ENCODE measurements at places on chromosomes 7 and 10.

DNA sequence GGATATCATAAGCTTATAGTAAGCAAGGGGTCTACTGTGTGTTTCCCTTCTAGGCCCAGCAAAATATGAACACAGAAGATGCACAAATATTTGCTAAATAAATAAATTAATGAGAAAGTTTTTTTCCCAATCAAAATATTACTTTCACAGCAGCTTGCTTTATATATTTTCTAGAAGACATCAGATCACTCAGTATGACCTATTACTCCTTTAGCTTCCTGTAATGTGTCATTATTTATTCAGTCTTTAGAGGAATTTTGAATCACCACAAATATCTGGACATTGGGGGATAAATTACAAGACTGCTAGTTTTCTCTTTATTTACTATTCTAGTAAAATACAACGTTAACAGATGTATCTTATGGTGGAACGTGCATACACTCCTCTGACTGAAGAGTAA, 765.8 kb upstream of the POM121L12 start:
- DNase-seq, result no peak

DNA sequence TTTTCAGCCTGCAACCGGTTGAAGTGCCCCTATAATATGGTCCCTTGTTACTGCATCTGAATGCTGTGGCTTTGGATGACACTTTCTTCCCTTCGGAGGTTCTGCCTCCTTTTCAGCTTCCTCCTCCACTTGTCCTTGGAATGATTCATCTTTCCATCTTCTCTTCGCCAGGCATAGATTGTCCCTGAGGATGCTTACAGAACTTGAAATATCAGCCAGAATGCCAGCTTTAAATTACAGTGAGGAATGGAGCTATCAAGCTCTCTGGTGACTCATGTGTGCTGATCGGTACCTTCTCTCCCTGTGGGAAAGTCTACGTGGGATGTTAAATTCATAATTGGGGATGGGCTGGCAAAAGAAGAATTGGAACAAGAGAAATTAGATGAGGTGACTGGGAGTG, 45.9 kb upstream of the PDK4 start:
- no peak for DNase-seq

DNA sequence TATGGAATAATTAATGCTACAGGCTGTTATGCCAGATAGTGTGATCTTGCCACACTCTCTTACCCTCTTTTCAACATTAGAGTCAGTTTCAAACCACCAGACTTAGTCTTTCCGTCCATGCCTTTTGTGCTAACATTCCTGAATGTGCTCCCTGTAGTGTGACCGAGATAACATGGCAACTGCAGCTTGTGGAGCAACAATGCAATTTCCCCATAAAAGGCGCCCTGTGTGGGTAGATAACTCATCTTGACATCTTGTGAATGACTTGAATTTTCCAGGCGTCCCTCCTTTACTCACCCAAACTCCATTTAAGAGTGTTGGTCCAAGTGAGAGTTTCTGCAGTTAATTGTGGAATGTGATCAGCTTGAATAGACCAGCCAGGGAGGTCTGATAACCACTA, 99.6 kb downstream of the DNAH11 start:
- DNase-seq, result peak; percentile 2

GRCh38 chr7:143046426-143046851, 5.7 kb upstream of the OR6V1 start:
- DNase-seq, result peak; percentile 1

DNA sequence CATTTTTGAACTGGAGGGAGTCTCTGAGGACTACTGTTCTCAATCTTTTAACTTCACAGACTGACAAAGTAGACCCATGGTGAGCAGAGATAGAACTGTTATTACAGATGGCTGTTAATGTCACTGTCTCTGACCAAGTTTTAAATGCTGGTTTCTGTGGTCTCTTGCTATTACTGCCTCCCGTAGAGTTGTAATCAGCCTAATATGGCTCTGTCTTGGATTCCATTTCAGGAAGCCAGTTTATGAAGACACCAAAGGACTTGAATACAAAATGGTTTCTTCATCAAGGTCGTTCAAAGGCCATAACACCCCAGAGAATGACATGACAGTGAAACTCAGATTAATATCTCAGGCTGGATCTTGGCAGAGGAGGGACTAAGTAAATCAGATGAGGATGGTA, 3.9 kb downstream of the SFRP4 start:
- no peak for DNase-seq

DNA sequence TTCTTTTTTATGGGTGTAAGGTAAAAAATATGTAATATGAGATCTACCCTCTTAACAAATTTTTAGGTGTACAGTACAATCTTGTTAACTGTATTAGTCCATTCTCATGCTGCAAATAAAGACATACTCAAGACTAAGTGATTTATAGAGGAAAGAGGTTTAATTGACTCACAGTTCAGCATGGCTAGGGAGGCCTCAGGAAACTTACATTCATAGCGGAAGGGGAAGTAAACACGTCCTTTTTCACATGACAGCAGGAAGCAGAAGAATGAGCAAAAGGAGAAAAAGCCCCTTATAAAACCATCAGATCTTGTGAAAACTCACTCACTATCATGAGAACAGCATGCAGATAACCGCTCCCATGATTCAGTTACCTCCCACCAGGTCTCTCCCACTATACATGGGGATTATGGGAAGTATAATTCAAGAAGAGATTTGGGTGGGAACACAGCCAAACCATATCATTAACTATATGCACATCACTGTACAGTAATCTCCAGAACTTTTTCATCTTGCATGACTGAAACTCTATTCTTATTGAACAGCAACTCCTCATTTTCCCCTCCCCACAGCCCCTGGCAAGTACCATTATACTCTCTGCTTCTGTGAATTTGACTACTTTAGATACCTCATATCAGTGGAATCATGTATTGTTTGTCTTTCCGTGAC, 127.4 kb downstream of the WNT2 start:
- no peak for DNase-seq

DNA sequence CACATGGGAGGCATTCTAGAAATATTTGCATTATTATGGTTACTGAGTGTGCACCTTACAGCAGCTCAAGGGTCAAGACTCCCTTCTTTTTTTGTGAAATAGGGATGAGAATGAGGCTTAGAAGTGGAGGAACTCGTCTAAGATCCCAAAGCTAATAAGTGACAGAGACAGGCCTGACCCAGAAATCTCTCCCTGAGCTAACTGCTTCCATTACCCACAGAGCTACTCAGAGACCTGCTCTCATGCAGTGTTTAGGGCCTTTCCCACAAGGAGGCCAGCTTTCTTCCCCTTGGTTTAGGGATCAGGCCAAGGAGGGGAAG, 301.7 kb downstream of the RPS24 start:
- no peak for DNase-seq

- DNase-seq, result no peak
These were observed 1.6 kb downstream of the FOXL3 start for GRCh38 chr7:291373-292092.

DNA sequence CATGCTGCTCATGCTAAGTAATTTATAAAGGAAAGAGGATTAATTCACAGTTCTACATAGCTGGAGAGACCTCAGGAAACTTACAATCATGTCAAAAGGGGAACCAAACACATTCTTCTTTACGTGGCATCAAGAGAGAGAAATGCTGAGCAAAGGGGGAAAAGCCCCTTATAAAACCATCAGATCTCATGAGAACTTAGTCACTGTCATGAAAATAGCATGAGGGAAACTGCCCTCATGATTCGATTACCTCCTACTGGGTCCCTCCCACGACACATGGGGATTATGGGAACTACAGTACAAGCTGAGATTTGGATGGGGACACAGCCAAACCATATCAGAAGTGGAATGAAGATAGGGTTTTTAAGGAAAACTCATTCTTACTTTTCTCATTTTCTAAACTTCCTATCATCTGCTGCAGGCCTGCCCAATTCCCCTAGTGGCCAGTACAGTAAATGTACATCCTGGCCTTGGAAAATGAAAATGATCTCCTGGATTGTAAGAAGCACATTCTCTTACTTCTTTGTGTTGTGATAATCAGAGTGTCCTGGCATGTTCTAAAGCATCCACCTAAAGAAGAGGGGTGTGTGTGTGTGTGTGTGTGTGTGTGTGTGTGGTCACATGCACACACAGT, 421.5 kb downstream of the LRMDA start:
- DNase-seq, result peak; percentile 2

DNA sequence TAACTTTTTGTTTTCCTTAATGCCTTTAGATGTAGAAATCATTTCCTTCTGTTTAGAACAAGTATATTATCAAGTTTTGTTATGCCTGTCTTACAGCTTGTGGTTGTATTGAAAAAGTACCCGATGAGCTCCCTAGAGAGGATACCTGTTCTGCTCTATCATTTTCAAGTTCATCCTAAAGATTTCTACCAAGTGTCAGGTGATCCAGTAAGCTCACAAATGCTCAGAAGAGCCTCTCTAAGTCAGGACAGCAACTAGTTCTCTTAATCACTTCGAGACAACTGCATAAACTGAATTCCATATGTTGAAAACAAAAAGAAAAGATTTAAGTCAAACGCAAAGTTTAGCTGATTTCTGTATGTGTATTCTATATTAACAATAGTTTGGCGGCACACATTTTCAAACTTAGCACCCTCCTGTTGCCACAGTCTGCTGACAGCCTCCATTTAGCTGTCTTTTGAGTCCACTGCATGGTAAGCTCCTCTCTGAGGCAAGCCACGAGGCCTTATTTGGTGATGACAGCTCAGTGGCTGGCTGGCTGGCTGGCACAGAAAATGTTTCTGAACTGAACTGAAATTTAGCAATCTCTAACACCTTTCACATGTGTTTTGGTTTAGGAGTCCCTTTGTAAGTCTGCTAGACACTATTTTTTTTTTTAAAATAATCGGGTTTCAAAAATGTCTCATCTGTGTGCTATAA, 59.4 kb downstream of the SEMA3C start:
- no peak for DNase-seq

DNA sequence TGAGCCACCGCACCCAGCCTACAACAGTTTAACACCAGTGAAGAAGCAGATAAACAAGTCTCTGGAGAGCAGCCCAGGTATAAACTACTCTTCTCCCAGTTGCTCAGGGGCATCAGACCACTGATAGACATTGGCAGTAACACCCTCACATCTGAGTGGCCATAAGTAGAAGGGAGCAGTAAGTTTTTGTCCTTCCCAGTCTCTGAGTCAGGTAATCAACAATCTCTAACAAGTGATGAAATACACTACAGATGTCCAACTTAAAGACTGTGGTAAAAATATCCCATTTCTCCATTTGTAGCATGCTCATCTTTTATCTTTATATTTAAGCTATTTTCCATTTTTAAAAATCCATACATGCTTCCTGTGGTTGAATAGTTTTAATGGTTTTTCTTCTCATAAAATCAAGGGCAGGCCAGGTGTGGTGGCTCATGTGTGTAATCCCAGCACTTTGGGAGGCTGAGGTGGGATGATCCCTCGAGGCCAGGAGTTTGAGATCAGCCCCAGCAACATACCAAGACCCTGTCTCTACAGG, 78.6 kb downstream of the GSAP start:
- DNase-seq, result no peak

DNA sequence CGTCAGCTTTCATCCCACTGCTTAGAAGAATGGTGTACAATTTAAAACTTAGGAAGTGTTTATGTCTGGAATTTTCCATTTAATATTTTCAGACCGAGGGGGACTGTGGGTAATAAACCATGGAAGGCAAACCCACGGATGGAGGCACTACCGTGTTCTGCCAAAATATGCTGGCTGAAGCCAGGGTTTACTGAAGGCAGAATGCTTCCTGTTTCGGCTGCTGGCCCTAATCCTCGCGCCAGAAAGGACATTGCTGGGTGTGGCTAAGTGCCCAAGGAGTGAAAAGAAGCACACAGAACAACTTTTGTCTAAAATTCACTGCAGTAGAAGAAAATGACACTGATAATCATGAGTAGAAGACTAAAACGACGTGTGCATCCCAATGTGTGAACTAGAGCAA, 32.3 kb downstream of the PITRM1 start:
- DNase-seq, result no peak

GRCh38 chr7:8605221-8605620, 171.8 kb downstream of the NXPH1 start:
- no peak for DNase-seq

DNA sequence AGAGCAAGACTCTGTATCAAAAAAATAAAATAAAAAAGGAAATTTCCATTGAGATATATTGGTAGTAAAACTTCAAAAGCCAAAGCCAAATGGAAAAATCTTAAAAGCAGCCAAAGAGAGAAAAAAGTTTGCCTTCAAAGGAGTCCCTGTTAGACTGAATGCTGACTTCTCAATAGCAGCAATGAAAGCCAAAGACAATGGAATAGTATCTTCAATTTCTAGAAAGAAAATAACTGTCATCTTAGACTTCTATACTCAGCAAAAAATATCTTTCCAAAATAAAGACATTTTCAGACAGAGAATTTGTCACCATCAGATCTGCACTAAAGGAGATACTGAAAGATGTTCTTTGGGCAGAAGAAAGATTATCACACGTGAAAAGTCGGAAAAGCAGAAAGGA, 14.3 kb upstream of the OIT3 start:
- DNase-seq, result no peak

- DNase-seq, result no peak
These were observed 12.2 kb downstream of the PLAC9 start for GRCh38 chr10:80144696-80145131.

GRCh38 chr7:27917119-27917518, 177.2 kb downstream of the TAX1BP1 start:
- DNase-seq, result no peak

- no peak for DNase-seq
These were observed 942.9 kb upstream of the LRRN3 start for GRCh38 chr7:110148054-110148453.

GRCh38 chr7:116075351-116076145, 45.0 kb upstream of the TFEC start:
- no peak for DNase-seq
